Central memory CD8-positive, alpha-beta T cell (primary cell): ENCODE measurements at places on chromosomes 2 and 18.

DNA sequence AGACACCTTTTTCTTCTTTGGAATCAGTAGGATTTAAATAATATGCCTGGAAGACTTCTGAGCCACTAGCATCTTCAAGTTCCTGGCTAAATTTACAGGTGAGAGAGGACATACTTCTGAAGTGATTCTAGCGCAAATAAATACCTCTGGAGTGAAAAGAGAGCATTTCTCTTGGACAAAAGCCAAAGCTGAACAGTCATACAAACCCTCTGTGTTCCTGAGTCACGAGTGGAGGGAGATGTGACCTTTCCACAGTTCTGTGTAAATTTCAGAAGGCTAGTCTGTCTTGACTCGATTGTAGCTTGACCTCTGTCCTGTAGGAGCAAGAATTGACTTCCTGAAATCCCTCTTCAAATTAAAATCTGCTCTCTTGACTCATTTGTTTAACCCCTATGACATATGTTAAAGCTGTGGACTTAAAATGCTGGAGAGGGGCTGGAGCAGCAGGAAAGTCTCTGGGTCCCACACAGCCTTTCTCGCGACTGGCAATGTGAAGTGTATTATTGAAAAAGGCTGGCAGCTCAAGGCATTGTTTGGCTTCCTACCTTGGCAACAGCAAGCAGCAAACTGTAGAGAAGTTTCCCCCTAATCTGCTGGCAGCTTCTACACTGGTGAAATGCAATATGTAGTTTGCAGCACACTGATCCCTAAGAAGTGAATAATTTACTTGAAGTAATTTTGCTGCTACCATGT is 79.6 kb upstream of the GCFC2 start:
- no peak for DNase-seq

DNA sequence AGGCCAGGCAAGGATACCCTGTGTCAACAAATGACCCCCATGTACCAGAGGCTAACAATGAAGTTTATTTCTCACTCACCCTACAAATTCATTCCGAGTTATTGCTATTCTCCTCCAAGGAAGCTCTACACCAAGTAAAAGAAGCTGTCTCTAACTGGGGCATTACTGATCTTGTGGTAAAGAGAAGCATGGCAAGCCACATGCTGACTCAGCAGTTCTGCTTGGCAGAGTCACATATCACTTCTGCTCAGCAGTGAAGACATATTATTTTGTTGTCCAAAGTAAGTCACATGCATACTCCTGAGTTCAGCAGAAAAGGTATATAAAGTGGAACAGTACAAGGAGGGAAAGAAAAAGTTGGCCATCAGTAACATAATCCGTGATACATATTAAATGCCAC is 315.8 kb downstream of the GULP1 start:
- DNase-seq: no peak

GRCh38 chr2:28683100-28683706 is 68.4 kb upstream of the PPP1CB start:
- DNase-seq: no peak

GRCh38 chr18:77138270-77138669 is 5.7 kb upstream of the MBP start:
- no peak for DNase-seq

- DNase-seq: no peak
These were observed 64.8 kb upstream of the GALNT5 start for GRCh38 chr2:157192445-157193423.

GRCh38 chr2:139495851-139496250 is 715.7 kb upstream of the NXPH2 start:
- DNase-seq: no peak

DNA sequence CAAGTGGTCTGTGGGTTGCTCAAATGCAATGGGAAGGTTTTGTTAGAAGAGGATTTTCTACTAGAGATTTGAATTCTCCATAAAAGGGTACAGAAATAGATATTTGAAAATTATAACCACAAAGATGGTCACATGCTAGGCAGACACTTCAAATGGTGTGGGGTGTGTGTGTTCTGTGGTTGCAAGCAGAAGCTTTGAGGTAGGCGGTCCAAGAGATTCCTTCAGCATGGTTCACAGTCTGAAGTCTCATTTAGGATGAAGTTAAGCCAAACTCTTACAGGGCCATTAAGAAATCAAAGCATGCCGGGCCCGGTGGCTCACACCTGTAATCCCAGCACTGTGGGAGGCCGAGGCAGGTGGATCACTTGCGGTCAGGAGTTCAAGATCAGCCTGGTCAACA is 38.3 kb upstream of the RMDN2 start:
- no peak for DNase-seq

DNA sequence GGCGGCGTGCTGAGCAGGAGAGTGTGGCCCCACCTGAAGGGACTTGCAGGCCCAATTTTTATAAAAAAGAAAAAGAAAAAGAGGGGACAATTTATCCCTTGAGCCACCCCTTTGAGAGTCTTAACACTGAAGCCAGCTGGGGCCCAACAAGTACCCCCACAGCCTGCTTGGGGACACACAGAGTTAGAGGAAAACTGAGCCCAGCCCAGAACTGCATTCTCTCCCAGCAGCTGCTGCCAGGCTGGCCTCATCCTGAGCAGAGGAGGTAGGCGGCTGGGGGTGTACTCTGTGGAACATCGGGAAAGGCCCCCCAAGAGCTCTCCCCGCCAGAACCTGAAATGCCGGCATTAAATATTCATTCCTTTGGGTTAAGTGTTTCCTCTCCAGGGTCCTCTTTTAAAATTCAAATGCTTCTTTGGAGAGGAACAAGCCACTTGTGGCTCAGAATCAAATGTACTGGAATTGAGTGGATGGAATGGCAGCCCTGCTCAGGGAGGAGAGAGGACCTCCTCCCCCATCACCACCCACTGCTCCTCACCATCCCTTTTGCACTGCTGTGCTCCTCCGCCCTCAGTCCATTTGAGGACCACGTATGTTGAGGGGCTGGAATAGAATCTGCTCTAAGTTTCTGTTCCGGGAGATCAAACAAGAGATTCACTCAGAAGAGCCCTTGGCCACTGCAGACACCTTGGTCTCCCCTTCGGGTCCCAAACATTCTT is 45.6 kb downstream of the C1QL2 start:
- DNase-seq: no peak

GRCh38 chr2:175002547-175003274 is 2.5 kb downstream of the CHN1 start:
- no peak for DNase-seq

DNA sequence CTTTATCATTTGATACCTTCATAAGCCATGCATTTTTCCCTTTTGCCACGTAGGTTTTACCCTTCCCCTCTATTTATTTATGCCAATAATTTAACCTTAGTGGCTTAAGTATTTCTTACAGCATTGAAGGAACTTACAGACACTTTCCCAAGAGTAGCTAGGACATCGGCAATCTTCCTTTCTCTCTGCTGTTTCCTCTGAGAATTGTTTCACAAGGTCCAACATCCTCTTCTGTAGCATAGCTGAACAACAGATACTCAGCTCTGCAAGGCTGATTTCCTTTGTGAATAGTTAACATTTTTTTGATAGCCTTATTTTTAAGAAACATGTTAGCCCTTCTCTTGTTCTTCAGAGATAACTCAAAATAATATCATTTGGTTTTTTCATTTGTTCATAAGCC is 1.1 kb upstream of the GCA start:
- no peak for DNase-seq

DNA sequence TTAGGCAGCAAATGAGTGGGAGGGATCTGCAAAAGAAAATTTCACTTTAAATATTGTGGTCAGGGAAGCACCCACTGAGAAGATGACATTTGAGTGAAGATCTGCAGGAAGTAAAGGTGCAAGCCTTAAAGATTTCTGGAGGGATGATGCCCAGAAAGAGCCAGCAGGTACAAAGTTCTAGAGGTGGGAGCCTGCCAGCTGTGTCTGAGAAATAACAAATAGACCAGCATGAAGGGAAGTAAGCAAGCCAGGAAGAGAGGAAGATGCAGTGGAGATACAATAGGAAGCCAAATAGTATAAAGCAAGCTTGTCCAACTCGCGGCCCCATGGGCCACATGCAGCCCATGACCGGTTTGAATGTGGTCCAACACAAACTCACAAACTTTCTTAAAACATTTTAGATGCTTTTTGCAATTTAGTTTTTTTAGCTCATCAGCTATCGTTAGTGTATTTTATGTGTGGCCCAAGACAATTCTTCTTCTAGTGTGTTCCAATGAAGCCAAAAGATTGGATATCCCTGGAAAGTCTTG is 489.9 kb downstream of the DCC start:
- DNase-seq: no peak

GRCh38 chr2:191783416-191783815 is 63.5 kb downstream of the CAVIN2 start:
- no peak for DNase-seq

DNA sequence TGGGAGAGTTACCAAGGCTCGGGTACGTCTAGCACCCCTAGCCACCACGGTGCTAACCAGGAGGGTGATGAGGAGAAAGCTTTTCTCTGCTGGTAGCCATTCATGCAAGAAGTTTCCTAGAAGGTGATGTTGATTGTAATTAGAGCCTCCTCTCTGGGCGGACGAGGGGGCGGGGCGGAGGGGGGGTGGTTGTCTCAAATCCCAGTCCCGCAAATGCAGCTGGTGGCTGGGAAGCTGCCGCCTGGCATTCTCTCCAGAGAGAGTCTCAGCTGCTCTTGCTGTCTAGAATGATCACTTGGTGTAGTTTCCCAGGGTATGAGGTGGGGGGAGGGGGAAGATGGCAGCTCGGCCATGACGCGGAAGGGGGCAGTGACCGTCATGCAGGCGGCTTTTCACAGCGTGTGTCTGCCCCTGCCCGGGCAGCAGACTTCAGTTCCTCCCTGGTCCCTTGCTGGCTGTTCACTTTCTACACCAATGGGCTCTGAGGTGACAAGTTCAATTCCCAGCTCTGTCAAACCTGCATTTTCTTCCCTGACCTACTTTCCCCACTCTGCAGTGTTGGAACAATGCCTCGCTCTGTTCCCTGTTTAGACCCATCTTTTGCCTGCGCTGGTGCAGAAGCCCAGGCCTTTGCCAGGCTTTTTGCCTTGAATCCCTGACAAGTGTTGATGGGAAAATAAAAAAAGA is 61.5 kb upstream of the KLF7 start:
- no peak for DNase-seq

- DNase-seq: no peak
These were observed 140.0 kb downstream of the MEIS1 start for GRCh38 chr2:66574701-66575624.

- DNase-seq: no peak
These were observed 10.5 kb downstream of the VIT start for GRCh38 chr2:36707050-36707449.

DNA sequence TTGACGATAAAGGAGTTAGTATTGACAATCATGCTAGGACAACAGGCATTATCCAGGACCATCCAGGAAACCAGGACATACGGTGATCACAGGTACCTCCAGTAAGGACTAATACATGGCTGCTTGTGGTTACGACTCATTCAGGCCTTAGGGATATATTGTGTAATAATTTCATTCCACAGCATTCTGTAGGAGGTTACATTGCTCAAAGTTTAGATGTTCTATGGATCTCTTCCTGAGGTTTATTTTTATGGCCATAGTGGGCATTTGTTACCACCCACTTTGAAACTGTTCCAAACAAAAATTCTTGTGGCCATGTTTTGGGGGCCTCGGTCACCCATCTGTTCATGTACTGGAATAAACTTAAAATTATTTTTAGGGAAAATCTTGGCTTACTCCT is 431.6 kb downstream of the METTL4 start:
- no peak for DNase-seq

GRCh38 chr2:73373344-73373743 is 12.3 kb upstream of the ALMS1 start:
- DNase-seq: no peak

- DNase-seq: no peak
These were observed 212.7 kb upstream of the FSHR start for GRCh38 chr2:49367003-49367402.

DNA sequence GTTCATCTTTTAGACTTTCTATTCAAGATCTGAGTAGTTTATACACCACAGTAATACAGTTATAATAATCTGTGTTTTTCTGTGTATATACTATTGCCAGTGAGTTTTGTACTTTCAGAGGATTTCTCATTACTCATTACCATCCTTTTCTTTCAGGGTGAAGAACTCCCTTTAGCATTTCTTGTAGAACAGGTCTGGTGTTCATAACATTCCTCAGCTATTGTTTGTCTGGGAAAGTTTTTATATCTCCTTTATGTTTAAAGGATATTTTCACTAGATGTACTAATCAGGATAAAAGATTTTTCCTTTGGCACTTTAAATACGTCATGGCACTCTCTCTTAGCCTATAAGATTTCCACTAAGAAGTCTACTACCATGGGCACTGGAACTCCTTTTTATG is 705.5 kb downstream of the SLC4A3 start:
- no peak for DNase-seq

DNA sequence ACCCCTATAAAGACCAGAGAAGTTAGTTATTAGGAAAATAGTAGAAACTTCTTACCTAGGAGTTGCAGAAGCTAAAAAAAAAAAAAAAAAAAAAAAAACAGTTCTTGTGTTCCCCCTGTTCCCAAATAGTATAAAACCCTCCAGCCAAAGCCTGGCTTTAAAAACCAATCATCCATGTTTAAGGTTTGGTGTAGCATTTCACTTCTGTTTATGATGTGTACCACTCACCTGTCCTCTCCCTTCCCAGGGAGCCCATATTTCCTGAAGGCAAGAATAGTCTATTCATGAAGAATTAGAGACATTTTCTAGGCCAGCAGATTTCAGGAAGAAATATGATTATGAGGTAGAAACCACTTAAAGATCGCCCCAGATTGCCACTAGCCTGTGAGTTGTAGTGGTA is 273.6 kb downstream of the SETBP1 start:
- no peak for DNase-seq

GRCh38 chr2:157838442-157839161 is 37.5 kb downstream of the ACVR1 start:
- no peak for DNase-seq

DNA sequence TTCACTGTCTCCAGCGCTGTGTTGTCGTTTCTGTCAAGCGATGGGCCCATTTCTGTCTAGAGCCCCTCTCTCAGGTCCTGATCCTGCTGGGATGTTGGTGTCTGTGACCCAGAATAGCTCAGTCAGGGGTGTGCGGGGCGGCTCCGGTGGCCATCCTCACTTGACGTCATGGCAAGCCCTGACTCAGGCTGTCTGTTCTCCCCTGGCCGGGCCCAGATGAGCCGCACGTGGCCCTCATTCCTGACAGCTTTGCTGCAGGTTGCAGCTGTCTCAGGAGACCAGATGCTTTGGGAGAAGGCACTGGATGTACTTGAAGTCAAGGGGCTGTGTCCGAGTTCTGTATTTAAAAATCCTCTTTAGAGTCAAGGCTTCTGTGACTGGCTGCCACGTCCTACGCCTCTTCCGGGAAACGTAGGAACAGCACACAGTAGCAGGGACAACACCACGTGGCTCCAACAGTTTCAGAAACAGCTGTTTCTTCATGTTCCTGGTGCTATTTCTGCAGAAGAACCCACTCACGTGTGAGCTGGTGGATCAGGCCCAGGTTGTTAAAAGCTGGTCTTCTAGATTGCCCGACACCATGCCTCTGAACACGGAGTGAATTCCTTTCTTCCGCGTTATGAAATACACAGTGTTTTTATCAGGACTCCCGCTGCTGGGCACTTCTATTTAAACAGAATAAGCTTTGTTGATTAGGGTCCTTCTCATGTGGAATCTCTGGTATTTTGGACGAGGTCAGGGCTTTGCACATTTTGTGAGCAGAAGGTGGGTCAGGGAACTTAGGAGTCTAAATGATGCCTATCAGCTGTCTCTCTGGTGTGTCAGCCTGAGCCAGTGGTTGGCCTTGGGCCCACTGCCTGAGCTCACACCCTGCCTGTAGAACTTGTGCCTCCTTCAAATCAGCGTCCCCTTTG is 28.3 kb upstream of the NTSR2 start:
- DNase-seq: no peak
